A549 treated with CpdA at 1 μM for 4 hours (cell line): ENCODE measurements at places on chromosomes 11 and 22. TPM values are rescaled to one million over a fixed set of nuclear protein-coding genes. Genes with fewer than 3 reads are reported as not detected.

The NTM gene
- not detected in 5 replicates for total RNA-seq

The OR52N4 gene
- total RNA-seq = not detected in 5 replicates

The XRRA1 gene
- 4.1 to 7.7 TPM (median 5.2 TPM) in 5 replicates for total RNA-seq

The KRTAP5-2 gene
- not detected in 5 replicates for total RNA-seq

The CSF2RB gene
- not detected in 5 replicates for total RNA-seq

The GAL gene
- 10.1 to 21.1 TPM (median 19.3 TPM) in 5 replicates for total RNA-seq

The CBLIF gene
- total RNA-seq = not detected in 5 replicates

The LMO1 gene
- total RNA-seq = 1.3 to 2.9 TPM (median 2.5 TPM) in 5 replicates

The TMEM132A gene
- 124 to 192 TPM (median 185 TPM) in 5 replicates for total RNA-seq

The PATE2 gene
- 0.02 TPM in 1 of 5 replicates, not detected in the others for total RNA-seq

The BTG4 gene
- 0.09 to 0.22 TPM (median 0.11 TPM) in 3 of 5 replicates, not detected in the others for total RNA-seq

The USP2 gene
- 0.24 to 0.60 TPM (median 0.45 TPM) in 5 replicates for total RNA-seq

The APOBEC3B gene
- 29.0 to 34.9 TPM (median 30.1 TPM) in 5 replicates for total RNA-seq

The TNNI2 gene
- total RNA-seq = 0.21 TPM in 1 of 5 replicates, not detected in the others

The SLC22A25 gene
- not detected in 5 replicates for total RNA-seq

The PRAME gene
- 97.3 to 113 TPM (median 108 TPM) in 5 replicates for total RNA-seq

The MYRF gene
- total RNA-seq = 16.3 to 24.3 TPM (median 19.8 TPM) in 5 replicates

The KIAA0930 gene
- 73.5 to 98.0 TPM (median 94.6 TPM) in 5 replicates for total RNA-seq
